ENCODE measurements at places on chromosomes 16 and 17.

DNA sequence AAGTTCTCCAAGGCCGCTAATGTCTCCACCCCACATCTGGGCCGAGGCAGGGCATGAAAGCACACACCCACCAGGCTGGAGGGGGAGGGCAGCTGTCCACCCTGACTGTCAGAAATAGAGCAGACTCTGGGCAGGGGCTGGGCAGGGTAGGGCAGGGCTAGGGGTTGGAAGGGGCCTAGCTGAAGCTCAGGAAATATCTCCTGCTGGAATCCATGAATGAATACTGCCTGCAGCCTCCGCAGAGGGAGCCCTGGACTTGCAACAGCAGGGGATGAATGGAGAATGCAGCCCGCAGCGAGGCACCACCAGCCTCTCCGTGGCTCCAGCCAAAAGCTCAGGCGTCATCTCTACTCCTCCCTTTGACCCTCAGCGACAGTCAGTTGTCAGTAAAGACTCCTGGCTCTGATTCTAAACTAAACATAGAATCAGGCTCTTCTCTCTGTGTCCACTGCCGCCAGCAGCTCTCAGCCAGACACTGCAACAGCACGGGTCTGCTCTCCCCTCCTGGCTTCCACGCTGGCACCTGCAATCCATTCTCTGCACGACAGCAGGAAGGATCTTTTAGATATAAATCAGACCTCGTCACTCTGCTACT lies 23.9 kb upstream of the NGFR start:
- DNase-seq, result no peak

- DNase-seq, result no peak
These were observed 274.5 kb downstream of the C16orf95 start for GRCh38 chr16:87042551-87043230.

- DNase-seq, result no peak
These were observed 506 bp downstream of the CAMKK1 start for GRCh38 chr17:3892095-3892998.

GRCh38 chr17:46802800-46803199 lies 15.7 kb downstream of the WNT3 start:
- no peak for DNase-seq

- DNase-seq, result no peak
These were observed 77.2 kb downstream of the C17orf67 start for GRCh38 chr17:56756536-56756935.

- DNase-seq, result no peak
These were observed 339.9 kb downstream of the SOX9 start for GRCh38 chr17:72460711-72461110.

DNA sequence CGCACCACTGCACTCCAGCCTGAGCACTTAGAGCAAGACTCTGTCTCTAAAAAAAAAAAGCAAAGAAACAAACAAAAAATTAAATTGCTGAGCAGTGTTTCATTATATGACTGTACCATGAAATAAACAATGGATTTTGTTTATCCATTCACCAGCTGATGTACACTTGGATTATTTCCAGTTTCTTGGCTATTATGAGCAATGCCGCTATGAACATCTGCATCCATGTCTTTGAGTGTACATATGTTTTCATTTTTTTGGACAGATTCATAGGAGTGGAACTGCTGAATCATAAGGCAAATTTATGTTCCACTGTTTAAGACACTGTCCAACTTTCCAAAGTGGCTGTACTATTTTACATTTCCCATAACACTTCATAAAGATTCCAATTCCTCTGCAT lies 8.0 kb downstream of the RNF157 start:
- no peak for DNase-seq

GRCh38 chr16:50390914-50391716 lies 22.3 kb upstream of the BRD7 start:
- no peak for DNase-seq

- peak; percentile 70 for DNase-seq
These were observed 59.8 kb downstream of the BAIAP2 start for GRCh38 chr17:81094509-81095382.

GRCh38 chr16:57826706-57827625 lies 24.7 kb upstream of the KIFC3 start:
- no peak for DNase-seq

DNA sequence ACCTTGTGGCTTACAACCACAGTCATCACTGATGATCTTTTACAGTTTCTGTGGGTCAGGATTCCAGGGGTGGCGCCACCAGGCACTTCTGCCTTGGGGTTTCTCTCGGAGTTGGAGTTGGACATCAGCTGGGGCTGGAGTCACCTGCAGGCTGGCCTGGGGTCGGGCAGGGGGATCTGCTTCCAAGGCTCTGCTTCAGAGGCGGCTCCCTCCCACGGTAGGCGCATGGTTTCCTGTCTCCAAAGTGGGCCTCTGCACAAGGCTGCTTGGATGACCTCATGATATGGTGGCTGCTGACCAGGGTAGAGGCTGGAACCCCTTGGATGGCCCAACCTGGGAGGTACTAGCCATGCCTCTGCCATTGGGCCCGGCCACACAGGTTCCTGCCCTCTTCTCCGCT lies 170.6 kb upstream of the CIBAR2 start:
- DNase-seq, result no peak

- no peak for DNase-seq
These were observed 11.0 kb downstream of the CYB561 start for GRCh38 chr17:63434951-63435571.

- DNase-seq, result no peak
These were observed 2.0 kb downstream of the MAF start for GRCh38 chr16:79598348-79599181.

DNA sequence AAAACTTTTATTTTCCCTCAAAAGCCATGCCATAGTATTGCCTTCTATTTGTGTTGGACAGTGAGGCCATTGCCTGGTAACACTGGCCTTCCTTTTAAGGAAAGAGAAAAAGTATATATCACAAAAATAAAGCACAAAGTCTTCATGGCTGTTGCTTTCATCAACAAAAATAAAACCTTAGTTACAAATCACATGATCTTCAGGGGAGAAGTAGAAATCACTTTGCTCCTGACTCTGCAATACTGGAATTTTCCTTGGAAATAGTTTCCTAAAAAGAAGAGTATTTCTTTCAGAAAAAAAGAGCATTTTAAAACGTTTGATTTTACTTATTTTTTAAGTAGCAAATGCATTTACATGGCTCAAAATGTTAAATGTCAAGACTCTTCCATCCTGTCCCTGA lies 41.9 kb downstream of the FAM20A start:
- no peak for DNase-seq

All from SIG-M5 (cell line).